ENCODE measurements at places on chromosomes 7 and 10.
A peak's percentile ranks its signal among the peaks of the same experiment; 100 is the strongest.

GRCh38 chr7:44100458-44101302 lies 3.5 kb upstream of the AEBP1 start:
- DNase-seq: no peak

- DNase-seq: no peak
Observed at GRCh38 chr7:159092701-159093121, 52.0 kb downstream of the VIPR2 start.

GRCh38 chr10:30502266-30503060 lies 68.5 kb downstream of the MAP3K8 start:
- DNase-seq: peak; percentile 55

DNA sequence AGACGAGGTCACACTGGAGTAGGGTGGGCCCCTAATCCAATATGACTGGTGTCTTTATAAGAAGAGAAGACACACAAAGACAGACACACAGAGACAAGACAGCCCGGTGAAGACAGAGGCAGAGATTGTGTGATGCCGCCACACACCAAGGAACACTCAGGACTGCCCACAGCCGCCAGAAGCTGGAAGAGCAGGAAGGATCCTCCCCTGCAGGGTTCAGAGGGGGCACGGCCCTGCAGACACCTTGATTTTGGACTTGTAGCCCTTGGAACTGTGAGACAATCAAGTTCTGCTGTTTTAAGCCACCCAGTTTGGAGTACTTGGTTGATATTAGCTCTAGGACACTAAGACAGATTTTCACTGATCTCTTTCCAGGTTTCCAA lies 72.1 kb upstream of the NANOS1 start:
- DNase-seq: no peak

DNA sequence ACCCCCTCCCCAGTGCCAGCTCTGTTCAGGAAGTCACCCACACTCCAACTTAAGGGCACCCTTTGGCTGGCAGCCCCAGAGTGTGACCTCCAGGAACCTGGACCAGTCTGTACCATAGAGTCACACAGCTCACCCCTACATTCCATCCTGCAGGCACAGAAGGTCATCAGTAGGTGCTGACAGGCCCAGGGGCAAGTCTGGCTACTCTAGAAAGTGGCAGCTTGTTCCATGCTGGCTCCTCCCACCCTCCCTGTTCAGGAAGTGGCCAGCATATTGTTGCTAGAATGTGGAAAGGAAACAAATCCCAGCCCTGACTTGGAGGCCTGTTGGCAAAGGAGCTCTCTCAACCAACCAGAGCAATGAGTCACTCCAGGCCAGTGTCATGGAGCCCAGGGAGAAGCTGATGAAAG lies 3.2 kb upstream of the NCOA4 start:
- no peak for DNase-seq

GRCh38 chr10:88110822-88111221 lies 247.4 kb downstream of the PTEN start:
- DNase-seq: no peak

- DNase-seq: no peak
Observed at GRCh38 chr7:155984609-155985405, 172.5 kb upstream of the SHH start.

DNA sequence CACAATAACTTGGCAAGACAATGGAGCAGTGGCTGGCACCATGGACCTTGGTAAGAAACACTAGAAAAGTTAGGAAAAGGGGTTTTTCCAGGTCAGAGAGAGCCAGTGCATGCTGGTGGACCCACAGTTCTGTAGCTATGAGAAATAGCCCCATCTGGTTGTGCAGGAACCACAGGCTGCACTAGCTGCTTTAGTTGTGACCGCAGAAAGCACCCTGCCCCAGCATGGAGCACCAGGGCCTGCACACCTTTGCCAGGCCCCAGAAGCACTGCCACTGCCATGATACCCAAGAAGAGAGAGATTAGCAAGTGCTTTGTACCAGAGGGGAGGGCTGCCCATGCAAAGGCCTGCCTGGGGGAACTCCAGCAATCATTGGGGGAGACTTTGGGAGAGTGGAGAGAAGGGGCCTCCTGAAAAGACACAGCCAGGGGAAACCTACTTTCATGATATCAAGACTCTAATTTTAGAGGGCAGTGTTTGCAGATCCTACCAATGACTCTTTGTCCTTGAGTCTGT lies 256.1 kb upstream of the C7orf33 start:
- no peak for DNase-seq

DNA sequence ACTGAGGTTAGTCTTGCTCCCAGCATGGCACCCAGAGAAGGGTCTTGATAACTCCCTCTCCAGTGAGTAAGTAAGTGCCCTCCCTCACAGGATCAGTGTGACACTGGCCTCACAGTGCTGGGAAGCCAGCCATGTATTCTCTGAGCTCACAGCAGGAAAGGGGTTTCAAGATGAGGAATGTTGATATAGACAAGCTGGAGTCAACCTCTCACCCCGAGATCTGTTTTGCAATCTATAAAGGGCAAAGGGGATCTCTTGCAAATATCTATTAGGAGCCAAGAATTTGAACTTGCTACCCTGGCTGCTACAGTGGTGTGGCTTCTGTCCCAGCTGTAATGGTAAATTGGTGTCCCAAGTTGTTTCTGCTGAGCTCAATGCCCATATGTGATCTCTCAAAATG lies 70.2 kb upstream of the ADAM12 start:
- DNase-seq: no peak

DNA sequence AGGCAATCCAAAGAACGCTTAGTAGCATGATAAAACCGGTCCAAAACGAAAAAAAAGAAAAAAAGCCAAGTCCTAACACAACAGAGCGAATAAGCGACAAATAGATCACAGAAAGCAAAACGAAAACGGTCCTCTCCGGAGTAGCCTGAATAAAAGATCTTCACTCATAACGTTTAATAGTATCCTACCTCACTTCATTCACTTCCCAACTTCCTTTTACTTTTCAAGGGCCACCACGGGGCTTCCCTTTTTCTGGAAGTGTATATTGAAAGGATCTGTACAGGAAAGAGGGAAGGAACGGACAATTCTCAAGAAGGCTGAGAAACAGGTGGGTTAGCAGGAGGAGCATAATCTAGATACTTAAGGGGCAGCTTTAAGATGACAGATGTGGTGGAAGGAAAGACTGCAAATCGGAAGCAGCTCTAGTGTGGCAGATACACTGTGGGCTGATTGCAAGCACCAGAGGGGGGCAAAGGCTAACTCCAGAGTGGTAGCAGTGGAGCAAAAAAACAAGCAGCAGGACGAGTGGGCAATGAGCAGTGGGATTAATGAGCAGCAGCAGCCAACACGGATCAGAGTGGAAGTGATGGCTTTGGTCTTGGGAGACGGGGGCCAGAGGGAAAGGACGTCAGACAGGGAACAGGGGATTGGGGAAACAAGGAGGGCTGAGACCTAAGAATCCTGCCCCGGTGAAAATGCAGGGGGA lies 866 bp downstream of the CNOT4 start:
- DNase-seq: peak; percentile 72

DNA sequence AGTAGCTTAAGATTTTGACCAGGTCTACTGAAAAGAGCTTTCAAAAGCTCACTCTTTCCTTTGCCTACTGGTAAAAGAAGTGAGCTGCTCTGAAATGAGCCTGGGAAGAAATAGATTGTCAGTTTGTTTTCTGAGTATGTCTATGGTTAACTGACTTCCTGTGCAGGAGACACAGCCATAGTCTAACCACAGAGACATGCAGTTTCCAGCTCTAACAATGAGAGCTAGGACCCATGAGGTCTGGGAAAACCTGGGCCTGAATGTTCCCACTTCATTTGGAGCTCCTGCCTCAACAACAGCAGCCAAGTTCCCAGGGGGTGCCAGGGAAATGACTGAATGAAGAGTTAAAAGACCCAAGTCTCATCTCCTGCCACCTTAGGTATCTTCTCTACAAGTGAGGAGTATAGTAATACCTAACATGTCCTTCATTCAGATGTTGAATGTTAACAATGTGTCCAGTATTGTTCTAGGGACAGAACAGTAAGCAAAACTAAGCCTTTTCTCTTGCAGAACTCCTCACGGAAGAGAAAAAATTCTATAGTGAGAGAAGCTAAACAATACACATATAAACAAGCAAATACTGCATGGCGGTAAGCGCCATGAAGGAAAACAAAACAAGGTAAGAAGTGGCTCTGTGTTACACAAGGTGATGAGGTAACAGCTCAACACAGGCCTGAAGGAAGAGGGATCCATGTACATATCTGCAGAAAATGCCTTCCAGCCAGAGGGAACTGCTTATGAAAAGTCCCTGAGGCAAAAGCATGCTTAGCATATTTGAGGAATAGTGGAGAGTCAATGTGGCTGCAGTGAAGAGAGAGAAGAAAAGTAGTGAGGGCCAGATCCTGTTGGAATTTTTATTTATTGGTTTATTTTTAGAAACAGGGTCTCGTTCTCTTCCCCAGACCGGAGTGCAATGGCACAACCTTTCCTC lies 26.4 kb upstream of the ANKRD1 start:
- no peak for DNase-seq

DNA sequence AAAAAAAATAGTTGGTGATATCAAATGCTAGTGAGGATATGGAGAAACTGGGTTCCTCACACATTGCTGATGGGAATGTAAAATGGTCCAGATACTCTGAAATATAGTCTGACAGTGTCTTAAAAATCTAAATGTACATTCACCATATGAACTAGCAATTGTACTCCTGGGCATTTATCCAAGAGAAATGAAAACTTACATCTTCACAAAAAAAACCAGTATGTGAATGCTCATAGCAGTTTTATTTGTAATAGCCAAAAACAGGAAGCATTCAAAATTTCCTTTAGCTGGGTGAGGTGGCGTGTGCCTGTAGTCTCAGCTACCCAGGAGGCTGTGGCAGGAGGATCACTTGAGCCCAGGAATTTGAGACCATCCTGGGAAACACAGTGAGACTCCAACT lies 2.1 kb upstream of the SSC4D start:
- no peak for DNase-seq

DNA sequence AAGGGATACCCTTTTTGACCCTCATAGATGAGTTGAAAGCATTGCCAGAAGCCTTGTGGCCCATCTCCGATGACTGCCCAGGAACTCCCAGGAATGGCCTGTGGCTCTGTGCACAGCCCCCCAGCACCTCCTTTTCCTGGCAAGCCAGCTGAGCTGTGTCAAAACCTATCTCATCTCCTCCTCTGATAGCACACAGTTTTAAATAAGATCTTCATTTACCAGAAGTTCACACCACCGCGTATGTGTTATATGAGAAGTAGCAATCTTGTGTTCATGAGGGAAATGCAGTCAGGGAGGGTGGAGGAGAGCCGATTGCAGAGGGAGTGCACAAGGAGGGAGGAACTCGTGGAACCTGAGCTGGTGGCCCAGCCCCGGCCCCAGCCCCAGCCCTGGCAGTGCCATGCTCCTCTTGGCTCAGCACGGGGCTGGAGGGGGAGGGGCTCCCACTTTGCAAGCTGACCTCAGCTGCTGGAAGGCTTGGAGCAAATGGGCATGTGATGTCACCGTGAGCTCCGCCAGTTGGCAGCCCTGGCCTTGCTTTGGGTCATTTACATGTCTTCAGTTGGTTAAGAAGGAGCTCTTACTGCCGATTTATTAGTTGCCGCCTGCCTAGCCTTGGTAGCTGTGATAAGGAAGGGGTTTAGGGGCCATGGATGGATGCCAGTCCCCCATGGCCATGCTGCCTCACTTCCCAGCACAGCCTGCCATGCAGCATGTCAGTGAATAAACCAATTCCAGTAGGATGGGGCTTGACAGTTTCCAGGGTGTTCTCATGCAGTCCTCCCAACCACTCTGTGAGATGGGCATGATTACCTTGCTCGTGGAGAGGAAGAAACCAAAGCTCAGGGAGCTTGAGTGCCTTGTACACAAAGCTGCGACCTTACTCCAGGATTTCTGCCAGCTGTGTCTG lies 20.0 kb downstream of the UNC5B start:
- DNase-seq: no peak

GRCh38 chr10:50614444-50615137 lies 9.2 kb downstream of the SGMS1 start:
- DNase-seq: peak; percentile 19

DNA sequence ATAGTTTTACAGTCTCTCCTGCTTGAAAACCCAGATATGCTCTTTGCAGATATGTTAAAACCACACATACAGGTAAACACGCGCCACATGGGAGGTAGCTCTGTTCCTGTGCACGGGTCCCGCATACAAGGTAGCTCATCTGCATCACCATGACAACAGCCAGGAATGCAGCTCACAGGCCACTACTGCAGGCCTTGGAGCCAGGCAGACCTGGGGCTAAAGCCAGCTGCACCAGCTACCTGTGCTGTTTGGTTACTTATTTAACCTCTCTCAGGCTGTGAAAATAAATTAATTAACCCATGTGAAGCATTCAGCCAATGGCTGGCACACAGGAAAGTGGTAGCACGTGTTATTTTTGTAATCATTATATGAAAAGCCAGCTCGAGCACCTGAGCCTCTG lies 428.3 kb downstream of the TNS3 start:
- no peak for DNase-seq

DNA sequence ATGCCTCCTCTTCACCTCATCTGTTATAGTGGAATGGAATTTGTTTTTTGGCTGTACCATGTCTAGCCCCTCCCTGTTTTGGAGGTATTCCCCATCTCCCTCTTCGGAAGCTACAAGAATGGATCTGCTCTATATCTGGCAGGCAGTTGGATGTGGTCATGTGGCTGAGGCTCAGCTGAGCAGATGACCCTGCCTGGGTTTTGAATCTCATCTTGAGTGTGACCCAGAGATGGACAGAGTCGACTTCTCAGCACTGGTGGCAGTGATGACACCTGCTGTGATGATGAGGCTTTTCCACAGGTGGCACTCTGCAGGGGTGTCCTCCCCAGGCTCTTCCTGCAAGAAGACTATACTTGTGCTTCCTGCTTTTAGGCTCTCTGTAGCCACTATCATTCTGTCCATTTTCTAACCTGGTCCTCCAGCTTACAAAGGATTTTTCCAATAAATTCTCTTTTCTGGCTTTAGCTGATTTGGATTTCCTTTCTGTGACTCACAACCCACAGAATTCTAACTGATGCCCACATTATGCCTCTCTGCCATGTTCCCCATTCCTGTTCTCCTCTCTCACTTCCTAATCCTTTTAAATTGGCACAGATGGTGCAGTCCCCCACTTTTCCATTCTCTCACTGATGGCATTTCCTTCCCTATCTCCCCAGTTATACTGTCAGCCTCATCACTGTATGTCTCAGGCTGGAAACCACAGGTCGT lies 7.5 kb upstream of the ARHGAP22 start:
- no peak for DNase-seq

- no peak for DNase-seq
Observed at GRCh38 chr7:155108144-155108901, 38.2 kb downstream of the HTR5A start.

Data from small intestine (tissue), 16 donors.